GM04503 (cell line): ENCODE measurements at places on chromosomes 12 and 14.
A peak's percentile ranks its signal among the peaks of the same experiment; 100 is the strongest.

- DNase-seq, result no peak
Observed at GRCh38 chr12:9692909-9693308, 23.4 kb downstream of the CLEC2D start.

DNA sequence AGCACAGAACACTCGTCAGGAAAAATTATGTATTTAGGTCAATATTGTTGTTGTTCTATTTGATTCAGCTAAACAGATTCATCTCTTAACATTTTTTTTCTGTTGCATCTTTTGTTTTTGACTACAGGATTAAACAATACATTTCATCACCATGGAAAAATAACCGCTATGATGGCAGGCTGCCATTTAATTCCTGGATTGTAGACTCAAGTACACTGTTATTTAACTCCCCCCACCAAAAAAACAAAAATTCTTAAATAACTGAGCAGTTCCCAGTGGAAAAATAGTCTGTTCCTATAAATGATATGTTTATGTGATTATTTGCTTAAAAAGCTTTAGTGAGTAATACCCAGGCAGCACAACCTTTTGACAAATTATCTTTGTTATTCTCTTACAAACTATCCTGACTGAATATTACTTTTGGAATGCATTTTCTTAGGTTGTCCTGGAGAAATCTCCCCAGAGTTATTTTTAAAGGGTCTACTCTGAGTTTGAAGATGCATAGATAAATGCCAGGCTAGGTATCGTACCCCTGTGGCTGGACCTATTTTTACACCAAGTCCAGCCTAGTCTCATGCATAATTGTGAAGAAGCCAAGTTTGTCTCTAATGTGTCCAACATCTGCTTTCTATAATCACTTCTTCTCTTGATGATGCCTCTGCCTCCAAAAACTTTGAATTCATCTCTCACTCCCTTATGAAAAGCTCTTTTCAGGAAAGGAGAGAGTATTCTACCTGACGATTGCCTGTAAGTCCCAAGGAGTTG is 3.7 kb downstream of the KERA start:
- peak; percentile 84 for DNase-seq

GRCh38 chr14:69149461-69150244 is 3.3 kb downstream of the DCAF5 start:
- DNase-seq, result peak; percentile 29

- no peak for DNase-seq
Observed at GRCh38 chr12:86241600-86241999, 14.6 kb downstream of the MGAT4C start.

DNA sequence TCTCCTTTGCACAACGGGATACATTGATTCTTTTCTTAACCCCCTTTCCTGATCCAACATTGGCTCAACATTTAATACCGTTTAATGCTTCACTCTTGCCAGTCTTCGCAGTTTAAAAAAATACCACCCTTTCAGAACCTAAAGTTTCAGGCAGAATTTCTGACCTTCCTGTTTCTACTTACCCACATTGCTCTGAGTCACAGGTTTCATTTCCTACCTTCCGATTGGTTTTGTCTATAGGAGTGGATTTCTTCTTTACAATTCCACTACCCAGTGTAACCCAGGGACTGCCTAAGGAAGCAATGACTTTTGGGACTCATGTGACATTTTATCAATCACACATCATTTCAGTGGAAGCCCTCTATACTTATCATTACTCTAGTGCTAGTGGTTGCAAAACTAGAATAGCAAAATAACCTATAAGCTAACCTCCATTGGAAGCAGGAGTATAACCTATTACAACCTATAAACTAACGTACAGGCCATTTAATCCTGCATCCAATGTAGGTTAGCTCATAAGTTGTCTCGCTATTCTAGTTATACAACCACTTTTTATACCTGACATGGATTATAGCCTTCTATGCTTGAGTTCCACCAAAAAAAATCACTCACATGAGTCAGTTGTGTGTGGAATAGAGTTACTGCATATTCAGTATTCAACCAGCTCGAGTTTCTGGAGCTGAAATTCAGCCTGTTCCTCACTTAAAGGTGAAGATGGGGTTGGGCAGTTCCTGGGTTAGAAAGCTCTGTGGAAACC is 64.9 kb upstream of the KITLG start:
- DNase-seq, result no peak

GRCh38 chr14:100540141-100540925 is 46.9 kb downstream of the BEGAIN start:
- no peak for DNase-seq

- peak; percentile 68 for DNase-seq
Observed at GRCh38 chr12:13347241-13348043, 150.9 kb downstream of the EMP1 start.

DNA sequence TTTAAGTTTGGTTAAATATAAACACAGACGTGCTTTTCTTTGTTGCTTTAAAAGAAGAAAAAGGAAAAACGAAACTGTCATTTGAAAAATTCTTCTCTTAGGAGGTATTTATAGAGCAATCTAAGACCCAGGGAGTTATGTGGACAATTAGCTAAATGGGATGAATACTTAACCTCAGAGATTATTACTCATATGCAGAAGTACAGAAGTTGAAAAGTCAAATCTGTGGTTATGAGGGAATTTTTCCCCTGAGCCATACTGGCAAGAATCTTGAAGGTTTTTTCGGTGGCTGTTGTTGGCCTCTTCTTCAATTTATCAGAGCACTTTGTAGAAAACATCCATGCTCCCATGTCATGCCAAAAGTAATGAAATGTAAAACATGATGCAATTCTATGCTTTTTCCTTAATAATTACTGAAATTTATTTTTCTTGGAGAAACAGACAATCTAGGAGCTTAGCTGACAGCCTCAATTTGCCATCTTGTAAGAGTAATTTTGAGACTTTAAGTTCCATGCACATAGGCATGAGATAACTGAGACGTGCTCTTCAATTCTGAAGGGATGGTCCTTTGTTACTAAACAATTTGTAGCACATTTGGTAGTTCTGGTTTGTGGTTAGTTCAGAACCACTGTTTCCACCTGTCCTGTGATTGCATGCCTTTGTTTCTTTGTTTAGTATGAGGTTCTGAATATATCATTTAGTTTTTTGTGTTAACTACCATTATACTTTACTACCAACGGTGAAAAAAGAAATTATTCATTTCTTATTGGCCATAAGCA is 126.6 kb downstream of the BCAT1 start:
- no peak for DNase-seq

DNA sequence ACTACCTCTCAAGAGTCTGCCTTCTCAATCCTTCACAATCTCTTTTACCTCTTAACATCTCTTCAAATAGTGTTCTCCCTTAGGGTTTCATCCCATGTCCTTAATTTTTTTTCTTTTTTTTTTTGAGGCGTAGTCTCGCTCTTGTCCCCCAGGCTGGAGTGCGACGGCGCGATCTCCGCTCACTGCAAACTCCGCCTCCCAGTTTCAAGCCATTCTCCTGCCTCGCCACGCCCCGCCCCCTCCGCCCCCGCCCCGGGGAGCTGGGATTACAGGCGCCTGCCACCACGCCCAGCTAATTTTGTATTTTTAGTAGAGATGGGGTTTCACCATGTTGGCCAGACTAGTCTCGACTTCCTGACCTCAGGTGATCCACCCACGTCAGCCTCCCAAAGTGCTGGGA is 7.0 kb upstream of the BCAT1 start:
- DNase-seq, result no peak

DNA sequence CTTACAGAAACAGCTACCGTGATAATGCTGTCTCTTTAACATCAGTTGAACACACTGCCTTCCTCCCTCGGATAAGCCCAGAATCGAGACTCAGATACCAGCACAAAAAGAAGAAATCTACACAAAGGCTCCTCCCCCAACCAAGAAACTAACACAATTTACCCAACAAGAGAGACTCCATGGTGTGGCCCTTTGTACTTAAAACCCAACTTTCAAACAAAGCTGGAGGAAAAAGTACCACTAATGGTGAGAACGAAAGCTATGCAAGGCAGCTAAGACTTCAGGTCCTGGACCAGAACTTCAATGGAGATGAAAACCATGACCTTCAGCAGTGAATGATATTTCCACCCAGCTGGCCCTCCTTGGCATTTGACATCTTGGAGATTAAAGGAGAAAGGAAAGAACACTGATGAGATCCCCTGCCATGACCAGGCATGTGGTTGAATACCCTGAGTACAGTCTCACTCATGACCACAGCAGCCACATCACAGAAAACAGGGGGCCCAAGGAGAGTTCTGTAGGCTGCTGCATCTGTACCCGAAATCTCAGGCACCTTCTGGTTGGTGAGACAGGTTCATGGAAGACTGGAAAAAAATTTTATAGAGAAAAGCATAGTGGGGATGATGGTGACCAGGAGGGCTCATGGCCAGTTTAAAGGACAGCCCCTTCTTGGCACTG is 36.7 kb downstream of the RBM19 start:
- no peak for DNase-seq

GRCh38 chr14:23601845-23602180 is 23.2 kb upstream of the JPH4 start:
- no peak for DNase-seq

DNA sequence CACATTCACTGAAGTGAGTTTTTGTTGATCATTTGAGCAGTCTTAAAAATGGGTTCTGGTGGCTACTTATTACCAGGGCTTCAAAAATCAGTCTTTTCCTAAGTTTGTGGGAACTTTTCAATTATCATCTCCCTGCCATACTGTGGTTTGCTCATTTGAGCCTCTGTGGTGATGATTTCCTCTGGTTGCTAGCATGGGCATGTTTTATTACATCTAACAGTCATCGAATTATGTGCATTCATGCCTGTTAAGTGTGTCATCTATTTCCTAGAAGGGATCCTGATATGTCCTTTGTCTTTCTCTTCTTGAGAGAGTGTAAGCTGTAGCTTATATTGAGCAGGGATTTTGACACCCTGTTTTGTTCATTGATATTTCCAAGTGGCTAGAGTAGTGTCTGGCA is 116.8 kb downstream of the WIF1 start:
- DNase-seq, result peak; percentile 11

- DNase-seq, result no peak
Observed at GRCh38 chr12:57469296-57470164, 9.9 kb downstream of the GLI1 start.

DNA sequence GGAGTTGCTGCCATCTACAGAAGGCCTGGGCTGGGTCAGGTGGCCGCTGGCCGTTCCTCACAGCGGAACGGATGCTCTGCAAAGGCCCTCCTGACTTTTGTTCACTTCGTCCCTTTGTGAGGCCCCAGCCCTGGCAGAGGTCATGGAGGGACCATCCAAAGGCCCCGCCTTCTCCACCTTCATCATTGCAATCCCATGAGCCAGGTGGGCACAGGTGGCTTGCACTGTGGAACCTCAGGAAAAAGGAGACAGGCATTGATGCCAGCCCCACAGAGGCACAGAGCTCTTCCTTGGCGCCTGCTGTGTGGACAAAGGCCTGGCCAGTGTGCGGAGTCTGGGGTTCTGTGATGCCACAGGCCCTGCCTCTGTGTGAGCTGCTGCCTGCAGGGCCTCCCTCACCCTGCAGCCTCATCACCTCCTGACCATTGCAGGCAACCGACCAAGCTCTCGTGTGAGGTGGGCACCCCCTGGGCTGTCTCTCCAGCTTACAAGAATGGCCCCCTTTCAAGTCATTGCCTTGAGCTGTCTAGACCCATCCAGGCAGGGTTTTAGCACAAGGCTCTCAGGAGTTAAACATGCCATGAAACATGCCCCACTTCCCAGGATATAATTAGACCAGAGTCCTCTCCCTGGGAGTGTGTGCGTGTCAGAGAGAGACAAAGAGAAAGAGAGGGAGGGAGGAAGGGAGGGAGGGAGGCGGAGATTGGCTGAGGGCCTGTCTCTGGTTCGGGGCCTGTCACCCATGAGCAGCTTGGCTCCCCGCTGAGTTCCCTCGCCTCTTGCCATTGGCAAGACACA is 19.3 kb downstream of the NFKBIA start:
- DNase-seq, result peak; percentile 90

DNA sequence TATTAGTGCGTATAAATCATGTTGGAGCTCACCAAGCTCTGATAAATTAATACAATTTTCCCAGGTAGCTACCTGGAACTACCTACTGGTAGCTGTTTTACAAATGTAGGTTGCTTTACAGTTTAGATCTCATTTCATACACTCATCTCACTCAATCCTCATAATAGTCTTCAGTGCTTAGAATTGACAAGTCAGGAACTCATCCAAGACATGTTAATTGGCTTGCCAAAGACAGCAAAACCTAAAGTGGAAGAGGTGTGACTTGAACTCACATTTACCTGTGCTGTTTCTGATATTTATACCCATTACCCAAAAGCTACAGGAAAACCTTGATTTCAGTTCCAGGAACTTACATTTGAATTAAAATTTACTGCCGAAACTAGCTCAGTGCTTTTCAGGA is 296.7 kb downstream of the DIO2 start:
- no peak for DNase-seq

DNA sequence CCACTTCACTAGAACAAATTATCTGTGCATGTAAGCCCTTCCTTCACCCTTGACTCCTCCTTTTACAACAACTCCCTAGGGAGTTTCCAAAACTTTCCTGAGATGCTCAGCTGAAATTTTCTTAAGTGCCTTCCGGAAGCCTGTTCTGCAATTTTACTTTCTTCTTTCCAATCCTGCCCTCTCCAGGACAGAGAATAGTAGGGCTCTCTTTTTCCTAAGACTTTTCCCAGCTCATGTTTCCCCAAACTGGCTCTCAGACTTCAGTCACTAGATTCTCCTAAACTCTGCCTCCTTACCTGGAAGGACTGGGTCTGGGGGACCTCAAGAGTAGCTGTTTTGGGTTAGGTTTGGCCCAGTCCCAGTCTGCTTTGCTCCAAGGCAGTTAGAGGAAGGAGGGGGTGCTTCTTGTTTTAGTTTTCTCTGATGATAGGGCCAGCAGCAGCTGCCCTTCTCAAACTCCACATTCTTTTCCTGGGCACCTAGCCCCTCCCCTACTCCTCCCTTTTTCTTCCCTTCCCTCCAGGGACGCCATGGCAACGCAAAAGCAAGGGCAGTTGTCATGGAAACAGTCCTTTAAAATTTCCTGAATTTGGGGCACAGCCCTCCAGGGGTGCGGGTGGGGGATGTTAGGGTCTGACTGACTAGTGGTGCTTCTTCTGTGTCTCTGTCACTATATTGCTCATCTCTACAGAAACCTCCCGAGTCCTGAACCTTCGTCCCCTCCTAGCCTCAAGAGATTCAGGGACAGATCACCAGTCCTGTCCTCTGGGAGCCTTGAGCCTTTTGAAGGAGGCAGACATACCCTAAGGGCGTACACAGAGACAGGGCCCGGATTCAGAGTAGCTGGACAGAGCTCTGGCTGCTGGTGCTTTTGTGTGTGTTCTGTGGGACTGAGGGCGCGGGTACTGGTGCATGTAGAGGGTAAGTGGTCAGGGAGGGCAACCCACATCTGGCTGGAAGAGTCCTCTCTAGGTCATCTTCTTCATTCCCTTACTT is 17.0 kb downstream of the PPP1R1A start:
- no peak for DNase-seq

DNA sequence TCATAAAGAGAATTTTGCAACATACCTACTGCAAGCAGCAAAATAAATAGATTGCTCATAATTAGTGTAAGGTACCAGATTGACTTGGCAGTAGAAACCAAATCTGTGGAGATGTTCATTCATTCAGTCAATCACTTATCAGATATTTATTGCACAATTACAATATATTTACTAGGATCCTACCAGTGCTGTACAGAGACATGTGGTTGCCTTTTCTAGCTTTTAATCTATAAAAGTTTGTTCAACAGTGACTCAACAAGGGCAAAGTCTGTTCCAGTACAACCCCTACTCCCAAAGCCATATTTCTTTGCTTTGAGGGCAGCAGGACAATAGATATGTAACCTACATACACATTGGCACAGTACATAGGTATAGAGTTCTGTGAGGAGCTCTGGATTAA is 27.3 kb downstream of the ABCD2 start:
- DNase-seq, result no peak
